Epithelial cell of esophagus (primary cell): ENCODE measurements at places on chromosomes 11 and 22.
A peak's percentile ranks its signal among the peaks of the same experiment; 100 is the strongest.

DNA sequence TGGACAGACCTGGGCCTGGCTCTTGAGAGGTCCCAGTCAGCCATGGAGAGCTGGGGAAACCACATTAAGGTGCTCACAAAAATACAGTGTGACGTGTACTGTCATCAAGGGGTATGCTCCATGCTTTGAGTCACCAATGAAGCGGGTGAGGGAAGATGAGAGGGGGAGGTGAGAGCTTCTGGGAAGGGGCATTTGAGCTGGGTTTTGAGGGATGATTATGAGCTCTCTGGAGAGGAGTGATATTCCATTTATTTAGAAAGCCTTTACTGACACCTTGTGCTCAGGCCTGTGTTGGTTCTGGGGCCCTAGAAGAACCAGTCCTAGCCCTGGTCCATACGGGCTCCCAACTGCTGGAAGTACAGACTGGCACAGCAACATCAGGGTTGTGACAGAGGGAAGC, 10.4 kb upstream of the ARHGEF17 start:
- no peak for DNase-seq

GRCh38 chr11:117903505-117904382, 25.5 kb downstream of the TMPRSS13 start:
- no peak for DNase-seq

GRCh38 chr11:27293515-27294417, 69.2 kb downstream of the CCDC34 start:
- peak; percentile 89 for DNase-seq

DNA sequence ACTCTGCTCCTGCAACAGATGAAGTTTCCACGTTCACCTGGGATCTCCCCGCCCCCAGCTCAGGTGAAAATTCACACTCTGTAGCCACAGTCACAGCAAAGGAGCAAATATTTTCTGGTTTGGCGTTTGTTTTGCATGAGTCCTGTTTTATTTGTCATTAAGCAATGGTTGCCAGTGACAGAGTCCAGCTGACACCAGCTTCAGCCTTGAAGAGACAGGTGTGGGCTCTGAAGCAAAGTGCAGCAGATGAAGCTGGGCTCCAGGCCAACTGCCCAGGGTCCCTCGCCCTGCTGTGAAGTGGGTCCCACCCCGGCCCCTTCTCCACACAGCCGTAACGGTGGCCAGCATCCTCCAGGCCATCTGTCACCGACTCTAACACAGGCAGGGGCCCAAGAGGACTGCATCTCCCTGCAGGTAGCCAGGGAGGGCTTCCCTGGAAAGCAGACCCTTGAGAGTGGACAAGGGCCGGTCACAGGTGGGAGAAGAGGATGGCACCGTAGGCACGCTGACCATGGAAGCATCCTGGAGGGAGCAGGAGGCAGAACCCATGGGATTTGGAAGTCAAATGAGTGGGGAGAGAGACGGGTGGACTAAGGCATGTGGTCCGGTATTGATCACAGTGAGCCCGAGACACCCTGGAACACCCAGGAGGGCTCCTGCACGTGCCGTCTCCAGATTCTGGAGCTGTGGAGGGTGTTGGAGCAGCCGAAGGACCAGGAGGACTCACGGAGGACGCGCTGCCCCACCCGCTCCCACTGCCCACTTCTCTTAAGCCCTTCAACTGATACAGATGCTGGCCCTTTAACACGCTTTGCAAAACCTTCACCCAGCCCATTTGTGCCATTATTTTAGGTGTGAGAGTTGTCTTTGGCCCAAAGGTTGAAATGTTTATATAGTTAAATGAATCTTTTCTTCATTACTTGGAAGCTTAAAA, 294.5 kb downstream of the BRD1 start:
- DNase-seq: no peak
